ENCODE measurements at places on chromosomes 1 and 21.

DNA sequence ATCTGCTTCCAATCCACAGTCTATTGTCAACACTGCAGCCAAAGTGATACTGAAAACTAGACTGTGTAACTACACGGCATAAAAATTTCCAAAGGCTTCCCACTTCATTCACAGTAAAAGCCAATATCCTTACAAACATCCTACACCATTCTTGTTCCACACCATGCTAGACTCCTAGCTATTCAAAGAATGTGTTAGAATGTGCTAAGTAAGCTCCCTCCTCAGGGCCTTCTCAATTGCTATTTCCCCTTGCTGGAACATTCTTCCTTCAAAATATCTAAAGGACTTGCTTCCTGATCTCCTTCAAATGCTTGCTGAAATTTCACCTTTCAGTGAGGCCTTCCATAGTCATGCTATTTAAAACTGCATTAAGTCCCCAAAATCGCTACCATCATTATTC lies 228.1 kb downstream of the AKT3 start:
- no peak for DNase-seq

DNA sequence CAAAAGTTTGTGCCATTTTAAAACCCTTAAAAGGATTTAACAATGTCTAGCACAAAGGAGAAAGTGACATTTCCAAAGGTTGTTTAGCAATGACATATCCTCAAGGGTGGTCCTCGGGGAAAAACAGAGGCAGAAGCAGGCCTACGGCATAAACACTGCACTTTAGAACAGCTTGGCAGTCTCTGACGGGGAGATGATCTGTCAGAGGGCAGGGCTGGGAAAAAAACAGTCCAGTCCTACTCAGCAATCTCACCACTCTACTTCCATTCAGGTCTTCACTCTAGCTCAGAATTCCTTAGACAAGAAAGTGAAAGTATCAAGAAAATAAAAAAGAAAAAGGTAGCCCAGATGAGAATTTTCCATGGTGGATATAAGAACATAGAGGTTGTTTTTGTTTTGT lies 4.1 kb downstream of the CRYZ start:
- no peak for DNase-seq

- no peak for DNase-seq
Measured at GRCh38 chr1:12630946-12631530, 12.8 kb upstream of the AADACL4 start.

GRCh38 chr1:171421413-171422020 lies 63.8 kb upstream of the PRRC2C start:
- no peak for DNase-seq

- DNase-seq, result no peak
Measured at GRCh38 chr1:89146721-89147120, 20.8 kb upstream of the GBP2 start.

DNA sequence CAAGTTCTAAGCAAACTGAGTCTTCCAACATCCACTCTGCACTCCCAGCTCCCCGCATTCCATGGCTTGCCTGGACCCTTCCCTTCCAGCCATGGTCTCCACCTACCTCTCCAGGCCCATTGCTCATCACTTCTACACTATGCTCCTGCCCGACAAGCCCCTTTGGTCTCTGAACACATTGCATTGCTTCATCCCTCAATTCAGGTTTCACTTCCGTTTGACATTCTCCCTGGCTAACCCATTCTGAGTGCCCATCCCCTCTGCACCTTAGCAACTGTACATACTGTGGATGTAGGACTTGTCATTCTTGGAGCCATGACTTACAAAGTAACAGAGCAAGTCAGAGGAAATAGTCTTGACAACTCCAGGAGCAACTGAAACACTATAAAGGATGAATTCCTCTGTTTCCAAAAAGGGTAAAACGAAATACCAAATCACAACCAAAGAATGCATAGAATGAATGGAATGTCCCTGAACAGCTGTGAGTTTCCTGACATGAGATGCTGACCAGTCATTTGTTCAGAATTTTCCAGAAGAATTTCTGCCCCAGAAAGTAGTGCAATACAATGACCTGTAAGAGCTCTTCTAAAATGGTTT lies 66.7 kb downstream of the KCNJ6 start:
- no peak for DNase-seq

GRCh38 chr1:8427986-8428385 lies 110.1 kb downstream of the SLC45A1 start:
- no peak for DNase-seq

DNA sequence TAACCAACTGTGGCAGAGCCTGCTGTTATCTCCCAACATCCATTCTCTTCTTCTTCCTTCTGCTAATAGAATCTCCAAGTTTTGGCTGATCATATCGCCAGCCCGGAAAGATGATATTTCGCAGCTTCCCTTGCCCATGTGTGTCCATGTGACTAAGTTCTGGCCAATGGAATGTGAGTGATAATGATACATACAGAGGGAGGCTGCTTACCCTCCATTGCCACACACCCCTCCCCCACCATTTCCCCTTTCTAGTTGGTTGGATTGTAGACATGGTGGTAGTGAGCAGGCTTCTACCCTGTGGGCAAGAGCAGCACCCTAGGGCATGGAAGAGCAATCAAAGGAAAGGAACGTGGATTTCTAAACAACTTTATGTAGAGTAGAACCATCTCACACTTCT lies 48.8 kb downstream of the SLC9C2 start:
- DNase-seq, result no peak

DNA sequence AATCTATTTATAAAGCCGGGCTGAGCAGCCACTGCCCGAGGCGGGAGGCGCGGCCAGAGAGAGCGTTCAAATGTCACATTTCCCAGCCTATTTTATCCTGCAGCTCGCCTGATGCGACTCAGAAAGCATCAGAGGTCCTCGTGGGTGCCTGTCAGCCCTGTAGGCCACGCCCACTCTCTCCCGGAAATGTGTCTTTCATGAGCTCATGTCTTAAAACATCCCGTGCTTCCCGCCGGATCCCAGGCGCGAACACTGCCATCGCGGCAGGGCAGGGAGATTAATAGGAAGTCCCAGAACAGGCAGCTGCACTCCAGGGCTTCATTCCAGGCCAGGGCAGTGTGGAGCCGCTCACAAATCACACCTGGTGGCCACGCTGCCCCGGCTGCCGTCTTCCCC lies 117.5 kb downstream of the PRDM16 start:
- peak; percentile 50 for DNase-seq

- DNase-seq, result no peak
Measured at GRCh38 chr1:68376441-68376840, 73.3 kb downstream of the RPE65 start.

GRCh38 chr1:57344265-57344664 lies 79.6 kb downstream of the DAB1 start:
- DNase-seq, result no peak

DNA sequence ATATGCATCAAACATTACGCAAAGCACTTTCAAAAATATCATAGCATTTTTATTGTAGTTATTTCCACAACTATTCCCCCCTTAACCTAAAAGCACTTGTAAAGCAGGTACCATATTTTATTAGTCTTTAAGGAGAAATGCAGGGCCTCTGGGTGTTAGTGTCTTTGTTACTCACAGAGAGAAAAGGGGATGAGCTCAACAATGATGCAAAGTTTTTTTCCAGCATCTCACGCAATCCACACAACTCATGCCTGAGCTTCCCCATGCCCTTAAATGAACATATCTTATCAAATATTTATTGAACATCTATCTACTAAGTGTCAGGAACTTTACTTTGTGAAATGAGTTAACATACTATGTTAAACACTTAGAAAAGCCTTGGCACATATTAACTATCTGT lies 50.6 kb downstream of the BEND5 start:
- no peak for DNase-seq

DNA sequence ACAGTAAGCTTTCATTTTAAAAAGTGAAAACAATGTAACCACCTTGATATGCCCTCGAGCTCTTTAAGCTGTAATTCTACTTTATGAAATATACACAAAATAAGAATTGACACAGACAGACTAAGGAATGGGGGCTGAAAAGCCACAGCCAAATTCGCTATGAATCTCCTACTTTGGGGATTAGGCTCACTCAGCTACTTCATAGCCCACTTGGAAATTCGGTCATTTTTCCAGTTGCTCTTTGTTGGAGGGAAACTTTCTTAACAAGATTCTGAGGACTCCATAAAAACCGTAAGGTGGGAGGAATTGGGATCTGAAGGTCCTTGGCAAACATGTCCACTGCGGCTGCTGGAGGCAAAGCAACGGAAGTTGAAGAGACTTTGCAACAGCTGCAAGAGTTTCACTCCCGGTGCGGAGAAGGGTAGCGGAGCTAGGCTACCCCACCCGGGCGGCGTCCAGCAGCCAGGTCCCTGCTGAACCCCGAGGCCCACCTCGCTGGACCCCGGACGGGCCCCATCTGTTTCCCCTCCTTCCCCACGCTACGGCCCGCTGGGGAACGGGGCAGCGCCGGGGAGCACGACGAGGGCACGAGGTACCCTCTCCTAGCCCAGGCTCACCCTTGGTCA lies 634 bp downstream of the MYCBP start:
- no peak for DNase-seq

DNA sequence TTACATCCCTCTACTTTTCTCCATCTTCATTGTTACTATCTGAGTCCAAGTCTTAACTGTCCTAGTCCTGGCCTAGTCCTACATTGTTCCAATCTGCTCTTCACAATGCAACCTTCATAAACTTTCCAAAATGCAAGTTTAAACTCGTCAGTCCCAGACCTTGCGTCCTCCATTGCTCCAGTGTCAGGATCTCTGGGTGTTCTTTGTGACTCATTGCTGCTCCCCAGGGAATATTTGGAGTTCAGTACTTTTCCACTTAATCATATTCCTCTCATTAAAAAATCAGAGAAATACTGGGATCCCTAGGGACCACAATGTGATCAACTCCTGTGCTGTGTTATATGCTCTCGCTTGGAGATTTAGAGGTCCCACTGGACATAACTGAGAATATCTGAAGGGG lies 18.0 kb upstream of the KPRP start:
- no peak for DNase-seq

- no peak for DNase-seq
Measured at GRCh38 chr1:158185770-158186169, 5.1 kb downstream of the CD1D start.

DNA sequence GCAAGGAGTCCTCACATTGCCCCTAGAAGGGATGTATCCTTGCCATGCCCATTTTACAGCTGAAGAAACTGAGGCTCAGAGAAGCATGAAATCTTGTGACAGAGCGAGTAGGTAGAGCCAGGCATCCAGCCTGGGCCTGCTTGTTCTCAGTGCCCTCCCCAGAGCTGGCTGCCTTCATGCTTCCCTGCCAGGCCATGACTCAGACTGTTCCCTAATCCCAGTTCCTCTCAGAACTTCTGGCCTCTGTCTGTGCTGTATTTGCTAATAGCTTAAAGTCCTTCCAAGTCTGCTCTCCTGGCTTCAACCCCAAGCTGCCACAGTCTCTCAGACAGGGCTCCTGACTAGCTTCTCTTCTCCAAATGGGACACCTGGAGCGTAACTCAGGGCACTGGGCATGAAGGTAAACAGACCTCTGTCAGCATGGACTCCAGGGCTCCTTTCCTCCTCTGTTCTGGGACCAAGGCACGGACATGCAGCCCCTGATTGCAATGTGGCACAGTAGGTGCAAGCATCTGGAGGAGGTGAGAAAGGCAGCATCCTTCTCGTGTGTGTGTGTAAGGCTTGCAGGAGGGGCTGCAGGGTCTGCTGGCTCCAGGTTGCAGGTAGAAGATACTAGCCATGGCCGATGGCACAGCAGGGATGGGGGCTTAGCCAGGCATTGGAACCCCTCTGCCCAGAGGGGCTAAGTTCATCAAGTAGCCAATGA lies 122.7 kb downstream of the HMGB4 start:
- DNase-seq, result no peak

- DNase-seq, result no peak
Measured at GRCh38 chr1:231395998-231396390, 26.1 kb downstream of the EGLN1 start.

DNA sequence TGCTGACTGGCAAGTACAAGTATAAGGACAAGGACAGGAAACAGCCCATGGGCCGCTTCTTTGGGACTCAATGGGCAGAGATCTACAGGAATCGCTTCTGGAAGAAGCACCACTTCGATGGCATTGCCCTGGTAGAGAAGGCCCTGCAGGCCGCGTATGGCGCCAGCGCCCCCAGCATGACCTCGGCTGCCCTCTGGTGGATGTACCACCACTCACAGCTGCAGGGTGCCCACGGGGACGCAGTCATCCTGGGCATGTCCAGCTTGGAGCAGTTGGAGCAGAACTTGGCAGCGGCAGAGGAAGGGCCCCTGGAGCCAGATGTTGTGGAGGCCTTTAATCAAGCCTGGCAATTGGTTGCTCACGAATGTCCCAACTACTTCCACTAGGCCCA lies 32.0 kb downstream of the SLC16A1 start:
- no peak for DNase-seq

DNA sequence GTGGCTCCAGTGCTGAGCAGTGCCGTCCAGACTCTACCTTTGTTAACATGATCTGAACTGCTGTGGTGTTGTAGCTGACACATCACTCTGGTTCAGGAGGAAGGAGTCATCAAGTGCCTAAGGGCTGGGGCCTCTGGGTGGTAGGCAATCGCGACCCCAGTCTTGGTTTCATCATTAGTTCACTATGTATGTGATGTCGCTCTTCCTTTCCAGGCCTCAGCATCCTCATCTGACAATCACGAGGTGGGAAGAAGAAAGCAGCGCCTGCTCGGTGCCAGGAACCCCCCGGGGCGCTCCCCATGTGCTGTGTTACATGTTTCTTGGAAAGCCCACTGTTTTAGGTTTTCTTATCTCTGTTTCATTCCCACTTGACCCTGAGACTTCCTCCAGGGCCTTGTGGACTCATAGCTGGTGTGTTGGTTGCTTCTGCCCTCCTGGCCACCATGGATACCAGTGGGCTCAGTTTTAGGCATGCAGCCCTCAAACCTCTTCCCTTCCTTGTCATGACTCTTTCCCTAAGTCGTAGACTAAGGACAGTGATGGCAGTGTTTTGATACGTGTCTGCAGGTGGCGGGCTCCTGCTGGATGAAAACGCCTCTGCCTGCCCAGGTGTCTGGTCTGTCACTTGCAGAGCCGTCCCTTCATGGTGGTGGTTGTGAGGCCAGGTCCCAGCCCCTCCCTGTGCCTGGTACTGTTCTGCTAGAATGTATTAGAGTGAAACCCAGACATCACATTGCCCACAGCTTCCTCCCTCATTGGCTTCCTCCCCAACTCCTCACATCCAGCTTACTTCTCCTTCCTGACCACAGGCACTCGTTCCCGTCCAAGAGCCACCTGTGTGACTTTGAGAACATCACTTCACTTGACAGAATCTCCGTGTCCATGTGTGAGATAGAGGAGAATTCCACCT lies 17.2 kb upstream of the FOXO6 start:
- no peak for DNase-seq

All from right kidney (tissue), 9 donors.